ENCODE measurements at places on chromosomes 2 and 18.

GRCh38 chr2:100011272-100011731 is 131.1 kb downstream of the AFF3 start:
- DNase-seq: no peak

- no peak for DNase-seq
These were observed 56.1 kb downstream of the SLC35F5 start for GRCh38 chr2:113700186-113700841.

DNA sequence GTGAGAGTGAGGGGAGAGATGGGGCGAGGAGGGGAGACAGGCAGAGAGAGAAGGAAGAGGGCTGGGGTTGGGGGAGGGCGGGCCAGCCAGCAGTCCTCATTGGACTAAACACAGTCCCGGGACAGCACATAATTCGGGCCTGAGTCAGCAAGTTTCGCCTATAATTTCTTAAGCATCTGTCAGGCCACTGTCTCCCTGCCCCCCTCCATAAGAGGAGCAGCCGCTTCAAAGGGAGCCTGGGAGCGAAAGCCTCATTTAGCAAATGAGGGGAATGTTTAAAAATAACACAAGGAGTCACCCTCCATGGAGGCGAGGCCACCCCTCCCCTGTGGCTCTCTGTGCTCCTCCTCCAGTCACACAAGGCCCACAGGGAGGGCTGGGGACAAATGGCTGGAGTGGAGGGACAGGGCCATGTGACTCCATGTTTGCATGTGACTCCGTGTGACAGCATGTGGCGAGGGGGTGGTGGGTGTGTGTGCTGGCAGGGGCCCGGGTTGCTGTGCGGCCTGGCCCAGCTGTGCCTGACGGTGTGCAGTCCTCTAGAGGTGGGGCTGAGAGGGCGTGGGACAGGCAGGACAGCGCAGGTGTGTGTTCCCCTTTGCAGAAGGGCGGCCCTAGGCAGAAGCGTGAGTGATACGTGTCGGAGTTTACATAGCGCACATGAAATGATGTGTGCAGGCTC is 162.4 kb downstream of the CELF4 start:
- no peak for DNase-seq

- no peak for DNase-seq
These were observed 343.8 kb downstream of the SETBP1 start for GRCh38 chr18:45024357-45025088.

DNA sequence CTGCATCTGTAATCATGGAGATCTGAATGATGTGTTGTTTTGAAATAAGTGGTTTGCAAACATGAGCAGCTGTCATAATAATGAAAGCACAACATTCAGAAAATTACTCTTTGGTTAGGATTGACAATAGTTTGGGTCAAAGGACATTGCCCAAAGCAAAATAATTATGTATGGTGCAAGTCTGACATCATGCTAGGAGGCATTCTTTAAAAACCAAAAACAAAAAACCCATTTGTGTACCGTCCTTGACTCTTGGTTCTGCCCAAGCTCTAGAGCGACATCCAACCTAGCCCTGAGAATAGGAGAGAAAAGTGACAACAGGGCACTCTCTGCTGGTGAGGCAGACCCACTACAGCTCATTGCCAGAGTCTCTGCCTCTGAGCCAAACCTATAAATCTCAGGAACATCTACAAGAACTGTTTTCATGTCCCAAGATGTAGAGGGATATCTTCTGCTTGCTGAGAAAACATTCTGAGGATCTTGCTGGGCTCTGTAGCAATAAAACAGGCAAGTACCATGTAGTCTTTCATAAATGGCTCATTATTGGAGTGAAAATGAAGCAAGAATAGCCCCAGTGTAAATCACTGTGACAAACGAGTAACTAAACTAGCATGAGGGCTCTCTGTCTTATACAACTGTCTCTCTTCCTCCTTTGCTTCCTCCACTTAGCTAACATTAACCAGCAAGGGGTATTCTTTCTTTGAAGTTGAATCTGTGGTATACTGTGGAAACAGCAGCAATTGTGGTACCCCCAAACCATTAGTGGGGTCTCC is 266.8 kb upstream of the CXCR4 start:
- DNase-seq: no peak

GRCh38 chr18:74544898-74545297 is 10.6 kb downstream of the CNDP1 start:
- DNase-seq: no peak

DNA sequence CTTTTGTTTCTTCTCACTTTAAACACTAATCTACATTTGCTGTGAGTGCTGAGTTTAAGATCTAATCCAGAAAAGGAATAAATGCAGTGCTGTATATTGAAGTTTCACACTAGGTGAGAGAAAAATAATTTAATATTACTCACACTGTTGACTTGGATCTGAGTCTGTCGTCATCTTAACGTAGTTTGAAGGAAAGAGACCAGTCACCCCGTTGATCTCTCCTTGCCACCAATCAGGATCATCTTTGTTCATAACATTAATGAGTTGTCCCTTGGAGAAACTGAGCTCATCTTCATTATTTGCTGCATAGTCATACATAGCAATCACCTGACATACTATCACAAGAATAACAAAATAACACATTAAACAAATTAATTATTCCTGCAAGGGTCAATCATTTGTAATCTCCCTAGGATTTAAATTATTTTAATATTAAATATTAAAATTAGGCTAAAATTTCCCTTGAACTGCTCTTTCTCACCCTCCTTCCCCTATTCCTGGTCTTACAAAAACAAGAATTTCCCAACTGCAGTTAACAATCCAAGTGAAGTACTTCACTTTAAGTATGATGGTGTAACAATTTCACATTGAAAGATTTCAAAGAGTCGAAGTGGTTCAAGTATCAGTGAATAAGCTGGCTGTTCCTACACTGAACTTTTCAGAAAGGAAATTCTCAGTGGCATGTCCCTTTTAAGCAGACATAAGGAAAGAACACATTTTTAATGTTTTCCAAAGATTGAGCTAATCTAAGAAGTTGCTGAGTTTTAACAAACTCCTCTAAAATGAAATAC is 71.3 kb downstream of the FAM228A start:
- DNase-seq: no peak

GRCh38 chr2:27263287-27264252 is 723 bp upstream of the SLC30A3 start:
- DNase-seq: no peak

DNA sequence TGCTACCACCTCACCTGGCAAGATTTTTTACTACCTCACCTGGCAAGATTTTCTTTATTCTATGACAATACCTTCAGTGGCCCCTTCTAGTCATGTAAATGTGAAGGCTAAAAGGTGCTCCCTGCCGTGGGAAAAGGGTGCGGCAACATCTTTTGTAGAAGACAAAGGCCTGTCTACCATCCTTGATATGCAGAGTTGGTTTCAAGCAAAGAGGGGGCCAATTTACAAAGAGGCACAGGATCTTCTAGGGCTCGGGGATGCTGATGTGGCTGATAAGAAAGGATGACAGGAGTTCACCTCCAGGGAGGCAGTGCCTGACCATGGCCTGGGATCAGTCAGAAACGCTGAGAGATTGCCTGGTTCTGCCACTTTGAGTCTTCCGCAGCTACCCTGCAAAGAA is 165.4 kb upstream of the SLC1A4 start:
- DNase-seq: no peak

GRCh38 chr18:40962784-40963183 is 992.2 kb upstream of the PIK3C3 start:
- DNase-seq: no peak

DNA sequence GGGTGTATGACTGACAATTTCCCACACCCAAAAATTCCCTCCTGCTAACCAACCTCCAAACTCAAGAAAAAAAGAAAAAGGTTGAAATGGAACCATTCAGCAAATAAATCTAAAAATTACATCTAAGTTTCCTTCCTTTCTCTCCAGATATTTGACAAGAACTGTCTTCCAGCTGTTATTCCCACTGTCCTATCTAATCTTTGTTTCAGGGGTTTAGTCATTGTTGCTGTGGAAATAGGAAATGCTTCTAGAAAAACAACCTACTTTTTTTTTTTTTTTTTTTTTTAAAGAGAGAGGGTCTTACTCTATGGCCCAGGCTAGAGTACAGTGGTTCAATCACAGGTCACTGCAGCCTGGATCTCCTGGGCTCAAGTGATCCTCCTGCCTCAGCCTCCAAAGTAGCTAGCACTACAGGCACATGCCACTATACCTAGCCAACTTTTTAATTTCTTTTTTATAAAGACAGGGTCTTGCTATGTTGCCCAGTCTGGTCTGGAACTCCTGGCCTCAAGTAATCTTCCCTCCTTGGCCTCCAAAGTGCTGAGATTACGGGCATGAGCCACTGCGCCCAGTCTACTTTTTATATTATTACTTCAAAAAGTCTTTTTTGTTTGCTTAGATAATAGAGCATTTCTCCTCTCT is 88.1 kb downstream of the ITSN2 start:
- no peak for DNase-seq

DNA sequence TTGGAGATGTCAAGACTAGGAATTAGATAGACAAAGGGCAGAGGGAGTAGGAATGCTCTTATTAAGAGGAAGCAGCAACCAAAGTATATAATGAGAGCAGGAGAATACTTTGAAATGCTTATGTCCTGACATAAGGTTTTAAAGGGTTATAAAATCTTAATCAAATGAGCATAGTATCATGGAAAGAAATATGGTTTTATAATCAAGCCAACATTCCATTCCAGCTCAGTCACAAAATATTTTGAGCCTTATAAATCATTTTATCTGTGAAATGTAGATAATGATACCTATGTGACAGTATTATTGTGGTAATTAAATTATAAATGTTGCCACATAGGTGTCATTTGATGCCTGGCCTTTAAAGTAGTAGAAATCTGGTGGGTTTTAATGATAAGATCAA is 17.6 kb downstream of the VSNL1 start:
- no peak for DNase-seq

GRCh38 chr2:182406221-182406620 is 20.6 kb downstream of the PDE1A start:
- DNase-seq: no peak

DNA sequence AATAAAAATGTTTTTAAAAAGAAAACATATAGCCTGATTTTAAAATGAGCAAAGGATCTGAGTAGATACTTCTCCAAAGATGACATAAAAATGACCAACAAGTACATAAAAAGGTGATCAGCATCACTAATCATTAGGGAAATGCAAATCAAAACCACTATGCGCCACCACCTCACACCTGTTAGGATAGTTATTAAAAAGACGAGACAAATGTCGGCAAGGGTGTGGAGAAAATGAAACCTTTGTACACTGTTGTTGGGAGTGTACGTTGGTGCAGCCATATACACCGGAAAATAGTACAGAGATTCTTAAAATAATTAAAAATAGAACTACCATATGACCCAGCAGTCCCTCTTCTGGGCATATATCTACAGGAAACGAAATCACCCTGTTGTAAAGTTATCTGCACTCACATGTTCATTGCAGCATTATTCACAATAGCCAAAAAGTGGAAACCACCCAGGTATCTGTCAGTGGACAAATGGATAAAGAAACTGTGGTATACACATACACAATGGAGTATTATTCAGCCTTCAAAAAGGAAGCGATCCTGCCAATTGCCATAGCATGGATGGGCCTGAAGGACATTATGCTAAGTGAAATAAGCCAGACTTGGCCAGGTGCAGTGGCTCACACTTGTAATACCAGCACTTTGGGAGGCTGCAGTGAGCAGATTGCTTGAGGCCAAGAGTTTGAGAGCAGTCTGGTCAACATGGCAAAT is 91.6 kb downstream of the PRKRA start:
- no peak for DNase-seq

- DNase-seq: no peak
These were observed 232.2 kb downstream of the GULP1 start for GRCh38 chr2:188523919-188524318.

DNA sequence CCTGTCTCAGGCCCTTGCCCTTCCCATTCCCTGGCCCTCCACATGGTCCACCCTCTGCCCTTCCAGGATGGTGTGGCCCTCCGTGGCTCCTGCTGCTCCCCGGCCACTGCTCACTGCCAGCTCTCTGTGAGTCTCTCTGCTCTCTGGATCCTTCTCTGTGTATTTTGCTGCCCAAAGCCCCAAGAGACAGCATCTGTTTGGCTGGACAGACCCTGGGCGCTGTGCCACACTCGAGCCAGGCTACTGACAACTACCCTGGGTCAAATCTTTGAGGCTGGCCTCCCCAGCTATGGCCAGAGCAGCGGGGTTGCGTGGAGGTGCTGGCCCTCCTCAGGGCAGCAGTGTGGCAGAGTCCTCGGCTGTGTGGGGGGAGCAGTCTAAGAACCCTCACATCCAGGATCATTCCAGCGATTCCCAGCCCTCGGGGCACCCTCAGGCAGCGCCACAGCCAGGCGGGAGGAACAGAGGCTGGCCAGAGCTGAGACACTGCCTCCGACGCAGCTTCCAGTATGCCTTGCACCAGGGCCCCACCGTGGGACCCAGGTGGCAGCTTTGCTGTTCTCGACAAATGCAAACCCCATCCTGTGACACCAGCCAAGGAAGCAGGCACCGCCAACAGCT is 139.4 kb upstream of the GLI2 start:
- DNase-seq: no peak

- DNase-seq: no peak
These were observed 124.1 kb downstream of the MEMO1 start for GRCh38 chr2:31886700-31887099.

DNA sequence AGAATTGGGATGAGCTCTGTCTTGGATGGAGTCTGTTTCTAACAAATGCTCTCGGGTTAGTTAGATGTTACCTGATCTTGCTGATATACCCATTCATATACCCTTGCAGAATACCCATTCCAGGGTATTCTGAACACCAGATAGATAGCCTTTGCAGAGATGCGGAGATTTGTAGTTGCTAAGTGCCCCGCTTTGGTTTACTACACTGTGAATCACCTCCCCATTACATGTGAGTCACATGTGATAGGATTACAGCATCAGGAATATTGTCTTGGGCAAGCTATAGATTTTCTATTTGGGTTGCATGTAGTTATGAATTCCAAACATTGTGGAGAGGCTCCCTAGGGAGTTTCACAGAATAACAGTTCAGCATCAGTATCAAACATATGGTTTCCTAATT is 3.8 kb downstream of the VSNL1 start:
- no peak for DNase-seq

DNA sequence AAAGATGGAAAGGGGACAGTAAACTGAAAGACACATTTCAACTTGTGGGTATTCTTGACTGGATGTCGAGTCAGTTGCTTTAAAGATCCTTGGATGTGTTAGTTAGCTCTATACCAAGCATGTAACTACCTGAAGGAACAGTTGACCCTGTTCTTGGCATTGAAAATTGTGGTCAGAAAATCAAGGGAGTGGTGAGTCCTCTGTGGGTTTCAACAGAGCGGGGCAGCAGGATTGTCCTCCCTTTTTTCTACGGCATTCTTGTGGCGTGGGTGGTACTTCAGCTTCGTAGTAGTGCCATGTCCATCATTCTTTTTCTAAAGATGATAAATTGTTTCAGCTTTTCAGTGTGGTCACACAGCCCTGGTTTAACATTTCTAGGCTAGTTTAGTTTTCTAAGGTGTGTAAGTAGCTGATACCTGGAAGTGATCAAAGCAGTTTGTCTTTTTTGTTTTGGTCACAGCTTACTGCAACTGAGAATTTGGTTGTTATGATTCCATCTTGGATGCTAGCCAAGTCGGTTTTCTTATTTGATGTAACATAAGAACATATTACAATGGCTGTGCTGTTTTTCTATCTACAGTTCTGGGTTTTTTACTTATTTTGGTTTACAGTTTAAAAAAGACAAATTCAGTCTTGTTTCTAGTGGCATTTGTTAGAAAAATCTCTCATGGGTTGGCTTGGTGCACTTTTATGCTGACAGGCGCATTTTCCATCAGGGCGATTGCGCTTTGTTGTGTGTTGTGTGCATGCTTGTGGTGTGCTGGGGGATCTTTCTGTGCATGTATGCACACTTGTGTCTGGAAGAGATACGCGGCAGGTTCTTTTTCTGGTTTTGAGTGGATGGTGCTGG is 84.7 kb downstream of the ZNF407 start:
- DNase-seq: no peak
